ENCODE measurements at places on chromosomes 11 and 22.

DNA sequence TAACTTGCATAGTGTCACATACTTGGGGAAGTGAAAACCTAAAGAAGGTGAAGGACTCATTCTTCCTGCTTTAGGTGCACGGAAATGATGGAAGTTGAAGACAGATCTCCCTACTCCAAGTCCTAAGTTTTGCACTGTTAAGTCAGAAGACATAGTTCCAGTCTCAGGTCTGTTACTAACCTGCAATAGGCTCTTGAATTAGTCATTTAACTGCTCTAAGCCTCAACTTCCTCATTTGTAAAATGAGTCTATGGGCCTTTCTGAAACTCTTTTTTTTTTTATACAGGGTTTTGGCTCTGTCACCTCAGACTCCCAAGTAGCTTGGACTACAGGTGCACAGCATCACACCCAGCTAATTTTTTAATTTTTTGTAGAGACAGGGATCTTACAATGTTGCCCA, 30.8 kb upstream of the POU2AF1 start:
- DNase-seq, result no peak

- DNase-seq, result no peak
Observed at GRCh38 chr11:65782816-65783228, 2.0 kb upstream of the AP5B1 start.

GRCh38 chr11:64673279-64673678, 49.7 kb downstream of the NRXN2 start:
- no peak for DNase-seq

- no peak for DNase-seq
Observed at GRCh38 chr11:11756718-11757117, 85.1 kb upstream of the USP47 start.

DNA sequence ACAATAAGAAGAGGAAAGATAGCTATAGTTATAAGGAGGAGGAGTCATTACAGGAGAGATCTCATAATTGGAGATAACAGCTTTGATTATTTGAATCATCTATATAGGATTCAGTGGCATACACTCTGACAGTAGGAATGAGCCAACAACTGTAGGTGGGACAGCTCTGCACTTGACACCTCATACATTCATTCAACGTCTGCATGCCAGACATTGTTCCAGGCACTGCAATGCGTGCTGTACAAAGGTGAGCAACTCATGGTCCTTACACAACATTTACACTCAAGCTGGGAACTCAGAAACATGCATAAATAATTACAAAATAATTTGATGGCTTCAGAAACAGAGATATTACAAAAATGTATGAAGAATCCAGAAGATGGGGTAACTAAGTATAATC, 154.3 kb downstream of the MSANTD4 start:
- no peak for DNase-seq

GRCh38 chr22:20296598-20296997, 23.3 kb downstream of the DGCR6L start:
- no peak for DNase-seq
